Type B pancreatic cell (in vitro differentiated cells): ENCODE measurements at places on chromosomes 11 and 22. TPM values are rescaled to one million over a fixed set of nuclear protein-coding genes. Genes with fewer than 3 reads are reported as not detected.

DNA sequence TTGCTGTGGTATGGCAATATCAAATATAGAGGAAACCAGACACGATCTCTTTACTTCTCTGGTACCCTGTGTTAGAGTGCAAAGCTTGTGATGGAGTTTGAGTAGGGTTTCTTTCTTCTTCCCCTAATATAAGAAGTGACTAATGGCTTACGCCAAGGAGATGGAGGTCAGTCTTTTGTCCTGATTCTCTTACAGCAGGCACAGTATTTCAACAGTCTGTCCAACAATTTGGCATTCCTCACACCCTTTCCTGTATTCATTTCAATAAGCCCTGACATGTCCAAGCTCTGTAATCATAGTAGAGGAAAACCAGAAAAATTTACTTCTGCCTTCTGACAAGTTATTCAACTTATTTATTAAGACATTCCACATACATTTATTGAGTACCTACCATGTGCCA is 546.2 kb downstream of the TMEM135 start:
- no peak for DNase-seq

Gene PARVG
- total RNA-seq = 0.19 and 0.21 TPM in 2 replicates

GRCh38 chr11:7167976-7168740 is 79.4 kb downstream of the RBMXL2 start:
- no peak for DNase-seq

- no peak for DNase-seq
Measured at GRCh38 chr22:44256085-44256484, 56.7 kb downstream of the SHISAL1 start.
